DMS79 (cell line): ENCODE measurements at places on chromosomes 1 and 21.

- DNase-seq = peak; percentile 26
Measured at GRCh38 chr1:29033829-29034466, 89.8 kb downstream of the TMEM200B start.

DNA sequence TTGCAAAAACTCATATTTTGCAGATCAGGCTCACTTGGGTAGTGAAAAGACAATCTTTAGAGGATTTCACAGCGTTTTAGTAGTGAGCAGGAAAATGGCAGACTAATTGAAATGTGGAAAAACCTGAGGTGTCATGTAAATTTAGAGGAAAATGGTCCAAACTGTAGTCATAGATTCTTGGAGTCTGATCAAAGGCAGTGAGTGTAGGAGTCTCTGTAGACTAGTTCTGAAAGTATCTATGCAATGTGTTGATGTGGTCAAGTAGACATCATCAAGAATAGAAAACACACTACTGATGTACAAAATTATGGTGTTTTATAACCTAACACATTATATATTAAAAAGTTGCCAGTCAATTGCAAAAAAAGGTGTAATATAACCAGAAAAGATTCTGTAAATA is 143.2 kb upstream of the C1orf105 start:
- DNase-seq = no peak

GRCh38 chr1:5815211-5815610 is 177.0 kb downstream of the NPHP4 start:
- no peak for DNase-seq

DNA sequence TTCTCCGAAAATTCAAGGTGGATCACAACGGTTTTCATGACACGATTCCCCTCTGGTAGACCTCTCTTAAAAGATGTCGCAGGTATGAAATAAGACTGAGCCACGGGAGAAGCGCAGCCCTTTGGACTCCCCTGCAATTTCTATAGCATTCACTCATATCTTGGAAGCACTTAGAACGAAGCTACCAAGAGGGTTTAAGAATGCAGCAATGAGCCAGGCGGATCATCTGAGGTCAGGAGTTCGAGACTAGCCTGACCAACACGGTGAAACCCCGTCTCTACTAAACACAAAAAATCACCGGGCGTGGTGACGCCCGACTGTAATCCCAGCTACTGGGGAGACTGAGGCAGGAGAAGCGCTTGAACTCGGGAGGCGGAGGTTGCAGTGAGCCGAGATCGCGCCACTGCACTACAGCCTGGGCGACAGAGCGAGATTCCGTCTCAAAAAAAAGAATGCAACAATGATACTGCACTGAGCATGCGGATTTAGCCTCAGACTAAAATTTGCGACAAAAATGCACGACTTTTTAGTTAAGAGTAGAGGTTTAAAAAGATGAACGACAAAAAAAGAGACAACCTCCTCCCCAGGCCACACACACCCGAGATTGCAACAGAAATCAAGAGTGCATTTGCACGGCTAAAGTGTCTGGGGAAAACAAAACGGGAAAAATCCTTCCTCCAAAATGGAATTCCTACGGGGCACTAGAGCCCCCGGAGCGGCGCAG is 743 bp downstream of the TOMM20 start:
- DNase-seq = no peak

DNA sequence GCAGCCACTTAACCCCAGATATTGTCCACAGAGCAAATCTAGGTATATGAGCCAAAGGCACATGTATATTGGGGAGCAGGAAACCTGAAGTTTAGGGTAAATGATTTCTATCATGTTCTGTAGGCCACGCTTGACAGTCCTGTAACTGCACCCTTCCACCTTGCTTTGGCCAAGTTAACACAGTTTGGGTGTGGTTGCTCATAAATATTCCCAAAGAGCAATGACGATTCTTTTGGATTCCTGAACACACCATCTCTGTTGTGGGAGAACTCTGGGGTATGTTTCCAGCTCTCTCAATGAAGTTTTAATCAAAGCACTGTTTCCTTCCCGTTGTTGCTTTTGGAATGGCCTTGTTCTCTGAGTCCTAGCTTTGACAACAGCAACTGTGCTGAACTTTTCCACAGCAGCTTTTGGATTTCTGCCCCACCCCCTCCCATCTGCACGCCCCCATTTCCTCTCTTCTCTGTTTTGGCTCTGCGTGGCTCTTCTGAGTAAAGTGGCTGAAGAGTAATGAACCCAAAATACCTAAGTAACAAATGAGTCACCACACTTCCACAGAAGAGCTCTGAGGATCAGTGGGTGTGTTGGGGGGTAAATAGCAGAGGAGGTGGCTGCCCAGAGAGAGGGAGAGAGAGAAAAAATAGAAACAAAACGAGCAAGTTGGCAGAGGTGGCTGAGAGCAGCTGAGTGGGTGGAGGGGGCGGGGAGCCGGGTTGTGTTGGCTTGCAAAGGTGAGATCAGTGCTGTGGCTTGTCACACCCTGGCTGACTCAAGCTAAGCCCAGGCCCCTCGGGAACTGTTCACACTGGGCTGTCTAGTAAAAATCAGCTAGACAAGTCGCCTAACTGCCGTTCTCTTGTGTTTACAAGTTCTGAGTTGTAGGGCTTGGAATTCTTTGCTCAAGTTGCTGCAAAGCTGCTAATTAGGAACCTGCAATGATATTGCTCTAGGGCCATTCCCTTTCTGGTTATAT is 26.9 kb upstream of the RAP1A start:
- peak; percentile 19 for DNase-seq

- DNase-seq = no peak
Measured at GRCh38 chr21:46207920-46208591, 20.5 kb downstream of the LSS start.

- DNase-seq = no peak
Measured at GRCh38 chr21:21101911-21102310, 103.7 kb downstream of the NCAM2 start.

GRCh38 chr1:208184966-208185654 is 59.1 kb downstream of the PLXNA2 start:
- no peak for DNase-seq

GRCh38 chr1:206469933-206470691 is at the start of gene IKBKE:
Gene IKBKE, plus strand, starts transcription at chr1:206470476. Its CDS starts 2,752 bp downstream, at chr1:206473228.
- peak; percentile 58 for DNase-seq

- no peak for DNase-seq
Measured at GRCh38 chr21:44295646-44296045, 4.2 kb upstream of the PFKL start.

- DNase-seq = no peak
Measured at GRCh38 chr1:41330588-41331545, 30.4 kb upstream of the FOXO6 start.

- no peak for DNase-seq
Measured at GRCh38 chr21:27320868-27321267, 354.0 kb upstream of the ADAMTS5 start.

GRCh38 chr1:248821101-248821500 is 4.6 kb downstream of the SH3BP5L start:
- DNase-seq = no peak

GRCh38 chr1:183363972-183364371 is 54.2 kb downstream of the NMNAT2 start:
- no peak for DNase-seq

- DNase-seq = no peak
Measured at GRCh38 chr1:225980005-225980836, 18.9 kb downstream of the SDE2 start.

DNA sequence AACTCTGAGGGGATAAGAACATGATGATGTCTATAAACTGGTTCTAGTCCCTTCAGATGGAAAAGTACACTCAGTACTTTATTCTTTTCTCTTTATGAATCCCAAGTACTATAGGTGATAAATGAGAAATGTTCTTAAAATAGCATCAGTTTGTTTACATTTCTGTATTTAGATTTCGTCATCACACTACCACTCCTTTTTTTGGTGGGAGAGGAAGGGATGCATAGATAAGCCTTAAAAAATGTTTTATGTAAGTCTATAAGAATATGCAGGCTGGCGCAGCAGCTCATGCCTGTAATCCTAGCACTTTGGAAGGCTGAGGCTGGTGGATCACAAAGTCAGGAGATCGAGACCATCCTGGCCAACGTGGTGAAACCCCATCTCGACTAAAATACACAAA is 144.8 kb downstream of the USP25 start:
- DNase-seq = no peak

- no peak for DNase-seq
Measured at GRCh38 chr1:232627171-232627570, 2.8 kb downstream of the SIPA1L2 start.

GRCh38 chr1:88890791-88891317 is 513 bp downstream of the GTF2B start:
- peak; percentile 25 for DNase-seq

GRCh38 chr1:74197255-74197654 is 721 bp downstream of the LRRIQ3 start:
- DNase-seq = no peak

DNA sequence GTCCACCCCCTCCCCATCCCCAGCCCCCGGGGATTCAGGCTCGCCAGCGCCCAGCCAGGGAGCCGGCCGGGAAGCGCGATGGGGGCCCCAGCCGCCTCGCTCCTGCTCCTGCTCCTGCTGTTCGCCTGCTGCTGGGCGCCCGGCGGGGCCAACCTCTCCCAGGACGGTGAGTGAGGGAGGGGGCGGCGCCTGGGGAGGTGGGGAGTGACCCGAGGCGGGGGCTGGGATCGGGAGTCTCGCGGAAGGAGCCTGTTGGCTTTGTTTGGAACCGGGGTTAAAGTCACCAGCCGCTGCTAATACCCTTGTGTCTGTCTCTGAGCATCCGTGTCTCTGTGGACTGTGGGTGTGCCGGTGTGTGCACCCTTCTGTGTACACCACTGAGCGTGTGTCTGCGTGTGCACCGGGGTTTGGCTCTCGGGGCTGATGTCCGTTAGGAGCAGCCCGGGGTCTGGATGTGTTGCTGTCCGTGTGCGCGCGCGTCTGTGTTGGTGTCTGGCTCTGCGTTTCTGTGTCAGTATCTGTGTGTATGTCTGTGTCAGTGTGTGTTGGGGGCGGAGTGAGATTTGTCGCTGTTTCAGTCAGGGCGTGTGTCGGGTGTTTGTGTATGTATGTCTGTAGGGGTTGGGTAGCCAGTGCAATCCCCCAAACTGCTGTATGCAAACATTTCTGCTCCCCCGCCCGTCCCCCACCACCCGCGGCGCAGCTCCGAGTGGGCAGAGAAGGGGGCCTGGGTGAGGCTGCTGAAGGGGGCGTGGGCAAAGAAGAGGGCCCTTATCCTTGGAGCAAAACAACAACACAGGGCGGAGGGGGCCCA is 480 bp downstream of the CADM3 start:
- DNase-seq = peak; percentile 26

DNA sequence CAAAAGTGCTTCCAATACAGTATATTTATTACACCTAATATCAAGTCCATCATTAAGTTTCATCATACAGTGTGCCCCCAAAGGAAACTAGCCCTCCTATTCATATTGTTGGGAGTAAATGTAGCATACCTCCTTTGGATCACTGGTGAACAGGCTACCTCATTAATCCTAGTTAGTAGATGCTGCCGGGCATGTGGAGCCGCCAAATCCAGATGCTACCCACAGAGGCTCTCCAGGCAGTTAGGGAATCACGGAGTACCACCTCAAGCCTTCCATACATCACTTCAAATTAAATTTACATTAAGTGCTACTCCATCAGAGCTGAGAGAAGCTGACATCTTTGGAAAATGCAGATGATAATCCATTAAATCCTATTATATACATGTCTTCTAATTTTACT is 121.7 kb upstream of the FOXD3 start:
- no peak for DNase-seq

DNA sequence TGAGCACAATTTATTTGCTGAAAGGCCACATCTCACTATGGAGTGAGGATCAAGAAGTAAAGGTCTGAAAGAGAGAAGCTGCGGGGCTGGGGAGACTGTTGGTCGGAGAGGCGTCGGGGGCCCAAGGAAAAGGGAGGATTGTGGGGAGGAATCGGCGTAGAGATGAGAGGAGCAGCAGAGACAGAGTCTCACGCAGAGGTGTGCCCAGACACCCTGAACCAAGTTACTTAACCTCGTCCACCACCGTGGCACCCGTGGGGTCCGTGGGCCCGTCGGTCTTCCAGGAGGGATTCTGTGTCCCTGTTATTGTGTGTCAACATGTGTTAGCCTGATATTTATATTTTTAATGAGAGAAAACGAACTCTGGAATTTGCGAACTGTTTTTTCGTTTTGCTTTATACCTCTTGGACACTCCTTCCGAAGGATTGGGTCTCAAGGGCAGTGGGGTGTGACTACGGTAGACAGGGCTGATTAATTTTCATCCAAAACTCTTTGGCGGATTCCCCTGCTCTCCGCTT is 3.8 kb upstream of the NBPF1 start:
- no peak for DNase-seq

- peak; percentile 2 for DNase-seq
Measured at GRCh38 chr1:243748706-243749283, 101.2 kb downstream of the AKT3 start.

DNA sequence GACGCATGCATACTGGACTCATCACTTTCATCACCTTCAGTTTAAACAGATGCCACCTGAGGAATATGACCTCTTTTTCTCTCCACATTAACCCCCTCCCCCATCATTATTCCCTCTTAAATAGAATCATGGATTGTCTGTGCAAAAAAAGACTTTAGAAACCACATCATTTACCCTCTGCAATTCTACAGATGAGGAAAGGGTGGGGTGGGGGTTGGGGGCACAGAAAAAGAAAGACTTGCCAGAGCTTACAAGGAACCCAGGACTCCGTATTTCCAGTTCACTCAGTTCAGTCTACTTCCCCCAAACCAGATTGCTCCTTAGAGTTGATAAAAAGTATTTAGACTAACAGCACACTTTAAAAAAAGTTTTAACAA is 26.2 kb upstream of the NFIA start:
- DNase-seq = no peak

- no peak for DNase-seq
Measured at GRCh38 chr1:5161372-5161771, 507.0 kb downstream of the AJAP1 start.

GRCh38 chr1:6962996-6963911 is 178.0 kb downstream of the CAMTA1 start:
- no peak for DNase-seq

DNA sequence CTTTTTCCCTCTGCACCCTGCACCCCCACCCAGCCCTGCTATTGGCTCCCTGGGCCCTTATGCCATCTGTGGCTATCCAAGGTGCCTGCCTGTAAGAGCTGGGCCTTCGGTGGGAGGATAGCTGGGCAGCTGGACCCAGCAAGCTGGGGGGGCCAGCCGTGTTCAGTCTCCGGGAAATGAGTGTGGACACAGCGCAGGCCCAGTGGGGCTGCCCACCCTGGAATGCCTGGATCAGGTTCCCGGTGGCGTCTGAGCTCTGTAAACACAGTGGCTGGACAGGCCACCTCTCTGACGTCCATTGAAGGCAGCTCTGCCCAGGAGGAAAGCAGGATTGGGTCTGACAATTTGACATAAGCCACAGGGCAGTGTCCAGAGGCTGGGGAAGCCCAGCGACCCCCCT is 127.8 kb downstream of the FOXD2 start:
- no peak for DNase-seq

DNA sequence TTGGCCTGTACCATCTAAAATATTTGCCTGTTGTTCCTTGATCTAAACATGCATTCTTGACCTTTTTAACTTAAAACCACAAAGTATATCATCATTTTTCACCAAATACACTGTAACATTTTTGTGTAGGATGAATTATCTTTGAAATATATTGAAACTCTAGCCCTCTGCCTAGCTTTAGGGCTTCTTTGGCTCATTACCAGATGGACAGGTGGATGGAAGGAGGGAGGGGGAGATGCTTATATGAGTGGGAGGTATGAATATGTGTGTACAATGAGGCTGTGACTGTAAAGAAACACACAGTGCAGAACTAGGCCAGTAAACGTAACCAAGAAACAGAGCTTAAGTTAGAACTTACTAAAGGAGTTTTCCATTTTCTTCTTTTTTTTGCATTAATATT is 118.5 kb downstream of the ESRRG start:
- no peak for DNase-seq
